EL (cell line): ENCODE measurements at places on chromosomes 3 and 15.
A peak's percentile ranks its signal among the peaks of the same experiment; 100 is the strongest.

DNA sequence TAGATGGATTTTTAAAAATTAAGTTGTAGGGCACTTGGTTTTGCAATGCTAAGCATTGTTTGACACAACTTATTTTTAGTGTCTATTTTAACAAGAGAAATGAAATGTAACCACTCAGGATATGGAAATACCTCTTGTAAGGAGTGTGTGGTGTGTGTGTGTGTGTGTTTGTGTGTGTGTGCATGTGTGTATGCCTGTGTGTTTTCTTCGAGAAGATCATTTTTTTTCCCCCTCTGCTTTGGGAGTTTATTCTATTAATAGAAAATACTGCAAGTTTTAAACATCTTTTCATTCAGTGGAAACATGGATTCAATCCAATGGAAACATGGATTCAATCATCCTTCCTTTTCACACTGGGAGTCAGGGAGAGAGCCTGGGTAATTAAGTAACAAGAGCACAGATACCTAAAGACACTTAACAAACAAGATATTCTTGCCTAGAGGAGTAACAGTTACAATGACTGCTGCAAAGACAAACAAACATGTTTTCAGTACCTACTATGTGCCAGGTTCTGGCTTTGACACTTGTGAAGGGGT lies 567.2 kb upstream of the TBL1XR1 start:
- DNase-seq: no peak

DNA sequence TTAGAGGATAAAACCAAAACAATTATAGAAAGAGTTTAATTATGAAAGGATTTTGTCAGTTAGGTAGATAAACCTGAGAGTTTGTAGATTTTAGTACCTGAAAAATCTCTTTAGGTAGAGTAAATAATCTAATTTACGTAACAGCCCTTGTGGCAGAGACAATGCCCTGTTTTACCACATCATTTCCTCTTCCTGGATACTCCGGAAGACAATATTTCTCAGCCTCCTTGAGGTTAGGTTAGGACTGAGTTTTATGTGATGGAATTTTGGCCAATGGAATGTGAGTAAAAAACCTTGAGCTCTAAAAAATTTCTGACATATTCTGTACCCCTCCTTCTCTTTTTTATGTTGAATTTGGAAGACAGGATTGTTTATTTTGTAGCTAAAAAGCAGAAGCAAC lies 50.7 kb upstream of the TPRG1 start:
- DNase-seq: no peak

GRCh38 chr15:81297147-81297572 lies 26.8 kb downstream of the STARD5 start:
- peak; percentile 37 for DNase-seq

GRCh38 chr3:123046262-123047061 lies 18.9 kb upstream of the SEMA5B start:
- peak; percentile 82 for DNase-seq

DNA sequence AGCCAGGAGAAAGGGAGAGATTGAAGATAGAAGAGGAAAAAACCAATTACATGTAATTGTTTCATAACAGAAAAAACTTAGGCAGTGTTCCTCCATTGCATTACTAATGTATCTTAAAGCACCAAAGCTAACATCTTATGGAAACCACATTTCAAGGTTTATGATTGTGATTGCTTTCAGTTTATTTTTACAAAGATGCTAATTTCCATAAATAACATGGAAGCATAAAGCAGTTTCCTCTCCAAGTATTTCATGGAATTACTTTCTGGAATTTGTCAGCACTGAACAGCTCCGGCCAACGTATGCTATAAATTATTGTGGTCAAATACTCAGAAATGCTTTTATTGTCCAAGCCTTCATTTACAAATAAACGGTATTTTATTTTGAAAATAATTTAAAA lies 11.6 kb downstream of the ADAMTSL3 start:
- no peak for DNase-seq

- no peak for DNase-seq
Measured at GRCh38 chr3:70049761-70050160, 50.2 kb downstream of the SAMMSON start.

DNA sequence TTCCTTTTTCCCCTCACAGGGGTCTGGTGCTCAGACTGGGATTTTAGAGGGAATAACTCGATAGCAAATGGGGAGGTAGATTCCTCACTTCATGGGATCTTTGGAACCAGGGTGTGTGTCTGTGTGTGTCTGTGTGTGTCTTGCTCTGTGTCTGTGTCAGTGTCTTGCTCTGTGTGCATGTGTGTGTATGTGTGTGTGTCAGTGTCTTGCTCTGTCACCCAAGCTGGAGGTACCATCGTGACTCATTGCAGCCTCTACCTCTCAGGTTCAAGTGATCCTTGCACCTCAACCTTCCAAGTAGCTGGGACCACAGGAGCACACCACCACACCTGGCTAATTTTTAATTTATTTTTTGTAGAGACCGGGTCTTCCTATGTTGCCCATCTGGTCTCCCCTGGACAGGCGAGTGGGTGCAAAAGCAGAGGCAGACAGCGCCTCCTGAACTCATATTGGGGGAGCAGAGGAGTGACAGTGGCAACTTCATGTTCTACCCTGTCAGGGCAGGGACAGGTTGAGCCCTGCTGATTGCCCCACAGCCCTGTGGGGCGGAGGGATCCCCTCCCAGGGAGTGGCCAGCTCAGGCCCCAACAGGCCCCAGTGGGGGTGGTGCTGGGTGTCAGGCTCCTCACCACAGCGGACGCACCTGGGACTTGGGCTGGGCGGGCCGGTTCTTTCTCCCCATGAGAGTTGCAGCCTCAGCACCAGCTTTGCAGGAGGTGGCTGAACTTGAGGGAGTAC lies 10.4 kb upstream of the SEMA4B start:
- DNase-seq: no peak

GRCh38 chr3:15812183-15812582 lies 14.4 kb upstream of the ANKRD28 start:
- DNase-seq: peak; percentile 27

- DNase-seq: no peak
Measured at GRCh38 chr3:13075318-13075717, 2.1 kb upstream of the IQSEC1 start.

- no peak for DNase-seq
Measured at GRCh38 chr3:181888234-181888633, 176.5 kb downstream of the SOX2 start.

DNA sequence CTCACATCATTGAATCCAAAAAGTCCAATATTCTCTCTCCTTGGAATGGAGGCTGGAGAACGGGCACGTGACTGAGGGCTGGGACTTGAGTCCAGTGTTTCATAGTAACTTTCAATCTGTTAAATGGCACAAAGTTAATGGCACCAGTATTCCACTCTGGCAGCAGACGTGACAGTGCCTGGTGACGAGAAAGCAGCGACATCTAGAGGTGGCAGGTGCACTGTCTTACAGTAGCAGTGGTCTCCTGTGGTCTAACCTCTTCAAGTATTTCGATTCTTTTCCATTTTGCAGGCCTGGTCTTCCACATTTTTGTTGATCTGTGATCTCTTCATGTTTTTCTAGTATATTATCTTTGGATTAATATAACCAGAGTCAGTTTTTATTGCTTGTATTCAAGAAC lies 107.1 kb downstream of the OXSM start:
- peak; percentile 42 for DNase-seq

- DNase-seq: no peak
Measured at GRCh38 chr3:128895843-128896697, 16.6 kb downstream of the ACAD9 start.
